BJ (cell line): ENCODE measurements at places on chromosomes 5 and 9. TPM values are rescaled to one million over a fixed set of nuclear protein-coding genes. Genes with fewer than 3 reads are reported as not detected.

DNA sequence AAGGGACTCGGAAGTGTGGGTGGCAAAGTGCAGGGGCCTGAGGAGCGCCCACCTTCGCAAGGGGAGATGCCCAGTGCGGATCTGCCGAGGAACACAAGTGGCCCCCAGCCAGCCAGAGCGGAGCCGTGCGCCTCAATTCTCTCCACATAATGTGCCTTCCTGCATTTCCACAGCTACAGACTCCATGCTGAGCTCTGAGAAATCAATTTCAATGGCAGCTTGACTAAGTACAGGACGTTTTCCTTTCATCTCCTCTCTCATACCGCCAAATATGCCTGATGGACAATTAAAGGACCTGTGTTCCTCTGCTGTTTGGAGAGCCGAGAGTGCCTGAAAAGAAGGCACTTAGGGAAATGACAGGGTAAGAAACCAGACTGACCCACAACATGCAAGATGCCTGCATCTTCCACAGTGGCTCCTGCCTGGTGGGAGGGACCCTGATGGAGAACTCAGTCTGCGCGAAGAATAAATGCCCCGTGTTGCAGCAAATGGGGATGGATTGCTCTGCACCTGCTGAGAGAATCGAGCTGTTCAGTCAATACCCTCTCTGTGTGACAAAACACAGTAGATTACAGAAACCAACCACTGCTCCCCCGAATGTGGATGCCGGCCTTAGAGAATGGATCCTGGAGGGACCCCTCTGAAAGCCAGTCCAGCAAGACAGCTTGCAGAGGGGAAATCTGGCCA, 38.6 kb upstream of the OLFM1 start:
- DNase-seq: no peak

- DNase-seq: no peak
These were observed 197.1 kb upstream of the HMHB1 start for GRCh38 chr5:143614831-143615230.

The UBTD2 gene
- polyA plus RNA-seq: 9.4 and 18.8 TPM in 2 replicates

- DNase-seq: no peak
These were observed 38.7 kb upstream of the NUDT12 start for GRCh38 chr5:103601314-103601713.

GRCh38 chr5:42756606-42757601, at the start of gene CCDC152:
TSS of gene CCDC152 (plus strand) at chr5:42756818. CDS start at chr5:42759122, 2,304 bp downstream.
- no peak for DNase-seq

DNA sequence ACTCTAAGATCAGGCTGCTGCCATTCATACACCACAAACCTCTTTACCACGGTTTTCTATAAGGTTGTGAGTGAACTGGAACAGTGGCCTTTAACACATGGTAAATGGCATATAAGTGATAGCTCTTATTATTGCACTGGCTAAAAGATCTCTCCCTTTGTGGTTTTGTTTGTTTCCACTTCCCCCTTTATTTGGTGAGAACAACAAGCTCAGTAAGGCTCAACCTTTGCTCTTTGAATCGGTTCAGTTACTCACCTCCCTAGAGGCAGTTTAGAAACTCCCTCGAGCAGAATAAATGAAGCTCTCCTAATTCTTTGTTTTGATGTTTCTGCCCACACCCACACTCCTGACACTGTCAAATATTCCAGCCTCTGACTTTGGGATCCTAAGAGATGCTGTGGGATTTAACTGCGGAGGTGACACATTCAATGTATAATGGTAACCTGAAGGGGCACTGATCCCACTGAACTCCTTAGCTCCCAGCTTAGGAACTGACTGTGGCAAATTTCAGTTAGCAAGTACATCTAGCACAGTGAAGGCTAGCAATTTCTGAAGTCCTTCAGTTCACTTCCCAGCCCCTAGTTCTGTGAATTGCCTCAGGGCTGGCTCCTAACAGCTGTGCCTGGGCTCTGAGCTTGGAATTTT, 22.5 kb upstream of the RAD23B start:
- DNase-seq: no peak

- peak; percentile 19 for DNase-seq
These were observed 183.7 kb downstream of the PDE4D start for GRCh38 chr5:59709846-59710245.

The GLRA1 gene
- polyA plus RNA-seq: not detected in 2 replicates

DNA sequence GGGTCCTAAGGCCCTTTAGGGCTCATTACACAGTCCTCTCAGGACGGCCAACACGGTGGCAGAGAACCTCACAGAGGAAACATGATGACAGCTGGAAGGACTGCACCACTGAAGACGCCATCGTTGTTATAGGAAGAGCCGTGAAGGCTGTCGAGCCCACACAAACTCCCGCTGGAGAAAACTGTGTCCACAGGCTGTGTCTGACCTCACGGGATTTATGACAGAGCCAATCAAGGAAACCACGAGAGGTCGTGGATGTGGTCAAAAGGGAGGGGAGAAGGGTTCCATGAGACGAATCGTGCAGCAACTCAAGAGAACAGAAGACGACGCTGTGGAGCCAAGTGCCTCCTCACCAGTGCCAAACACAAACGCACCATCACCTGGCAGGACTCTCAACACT, 12.2 kb downstream of the QSOX2 start:
- DNase-seq: no peak

The NNT gene
- 44.8 and 48.7 TPM in 2 replicates for polyA plus RNA-seq

The PCDHA9 gene
- polyA plus RNA-seq: 0.01 and 0.06 TPM in 2 replicates

GRCh38 chr9:111231801-111232580, 98.0 kb downstream of the OR2K2 start:
- no peak for DNase-seq

GRCh38 chr5:135478938-135479337, 26.8 kb upstream of the TIFAB start:
- no peak for DNase-seq

DNA sequence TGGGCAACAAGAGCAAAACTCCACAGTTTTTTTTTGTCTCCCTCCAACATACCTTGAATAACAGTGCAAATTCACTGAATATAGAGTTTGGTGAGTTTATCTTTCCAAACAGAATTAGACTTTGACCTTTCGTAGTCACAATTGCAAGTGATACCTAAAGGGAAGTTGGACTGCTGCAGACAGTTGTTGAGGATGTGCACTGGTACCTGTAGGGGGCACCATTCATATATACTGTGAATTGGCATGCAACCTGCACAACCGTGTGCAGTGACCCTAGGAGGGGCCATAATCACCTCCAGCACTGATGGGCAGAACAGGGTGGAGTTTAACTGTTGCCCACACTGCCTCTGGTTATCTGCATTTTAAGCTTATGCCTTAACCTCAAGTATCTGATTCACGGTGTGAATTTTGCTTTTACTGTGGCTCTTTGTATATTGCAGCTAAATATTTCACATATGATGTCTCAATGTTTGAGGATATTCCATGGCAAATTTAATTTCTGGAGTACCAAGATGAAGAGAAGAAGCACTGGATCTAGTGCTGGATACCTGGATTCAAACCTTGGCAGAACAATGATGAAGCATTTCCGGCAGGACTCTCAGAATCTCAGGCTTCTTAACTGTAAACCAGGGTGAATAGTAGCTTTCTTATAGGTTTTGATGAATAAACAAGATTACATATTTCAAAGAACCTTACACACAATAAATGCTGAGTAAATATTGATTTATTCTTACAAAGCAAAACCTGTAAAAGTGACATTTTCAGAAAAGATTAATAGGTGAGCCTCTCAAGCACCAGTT, 144.3 kb downstream of the ACTBL2 start:
- no peak for DNase-seq

GRCh38 chr9:35658137-35658967, at the start of gene CCDC107:
TSS of gene CCDC107 (plus strand) at chr9:35658292. CDS start at chr9:35658380, 88 bp downstream.
- no peak for DNase-seq

The LOX gene
- 632 and 668 TPM in 2 replicates for polyA plus RNA-seq

GRCh38 chr5:125874717-125875116, 548.5 kb upstream of the GRAMD2B start:
- no peak for DNase-seq

The AMBP gene
- polyA plus RNA-seq: 0.22 and 0.23 TPM in 2 replicates

The WNT8A gene
- not detected in 2 replicates for polyA plus RNA-seq

The IL9 gene
- polyA plus RNA-seq: not detected in 2 replicates

The F2RL1 gene
- 0.15 and 0.16 TPM in 2 replicates for polyA plus RNA-seq

DNA sequence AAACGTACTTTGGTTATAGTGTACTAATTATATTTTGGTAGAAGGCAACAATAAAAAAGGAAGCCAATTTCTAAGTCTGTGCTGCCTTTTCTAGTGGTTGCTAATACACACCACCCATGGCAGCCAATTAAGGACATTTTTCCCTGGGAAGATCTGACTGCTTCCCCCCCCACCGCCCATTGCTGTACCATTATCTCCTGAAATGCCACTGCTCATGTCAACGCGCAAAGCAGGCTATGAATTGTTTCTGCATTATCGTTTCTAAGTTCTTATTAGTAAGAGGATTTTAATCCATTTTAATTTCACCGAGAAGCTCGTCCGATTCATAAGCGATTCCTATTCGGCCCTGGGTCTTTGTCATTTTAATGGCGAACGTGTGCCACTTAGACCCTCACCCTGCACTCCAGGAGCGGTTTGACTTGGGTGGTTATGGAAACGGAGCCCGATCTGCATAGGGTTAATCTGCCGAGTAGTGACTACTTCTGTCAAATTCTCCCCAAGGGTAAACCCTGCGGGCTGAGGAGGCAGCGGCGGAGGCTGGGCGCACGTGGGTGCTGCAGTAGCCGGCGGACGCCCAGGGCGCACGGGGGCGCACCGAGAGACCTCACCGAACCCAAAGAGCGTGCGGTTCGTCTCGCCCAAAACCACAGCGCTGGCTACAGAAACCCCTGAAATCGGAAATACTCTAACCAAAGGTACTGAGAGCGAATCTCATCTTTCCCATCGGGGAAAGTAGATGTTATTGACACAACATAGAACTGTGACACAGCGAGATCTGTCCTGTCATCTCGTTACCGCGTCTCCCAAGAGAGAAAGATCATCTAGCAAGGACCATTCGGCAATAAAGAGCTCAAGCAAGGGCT, 55.8 kb upstream of the SHC3 start:
- no peak for DNase-seq

- no peak for DNase-seq
These were observed 54.2 kb downstream of the LRSAM1 start for GRCh38 chr9:127505396-127506116.

- DNase-seq: peak; percentile 77
These were observed 25.1 kb upstream of the CDKN2AIPNL start for GRCh38 chr5:134436523-134437339.
